HT1080 (cell line): ENCODE measurements at places on chromosomes 12 and 14.
A peak's percentile ranks its signal among the peaks of the same experiment; 100 is the strongest.

DNA sequence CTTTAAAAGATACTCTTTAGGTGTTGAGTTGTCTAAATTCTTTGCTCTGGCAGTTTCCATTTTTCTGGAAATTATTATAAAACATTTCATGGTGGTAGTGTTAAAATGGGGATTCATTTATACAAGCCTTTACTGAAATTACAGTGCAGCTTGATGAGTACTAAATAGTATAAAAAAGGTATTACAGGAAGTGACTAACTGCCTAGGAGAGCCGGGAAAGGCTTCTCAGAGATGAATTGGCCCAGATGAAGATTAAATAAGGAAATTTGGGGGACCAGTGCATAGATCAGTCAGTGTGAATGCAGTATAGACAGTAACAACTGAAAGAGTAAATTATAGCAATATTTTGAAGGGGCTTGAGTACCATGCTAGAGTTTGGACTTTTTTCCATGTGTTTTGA lies 7.5 kb downstream of the PSMA6 start:
- peak; percentile 27 for DNase-seq

DNA sequence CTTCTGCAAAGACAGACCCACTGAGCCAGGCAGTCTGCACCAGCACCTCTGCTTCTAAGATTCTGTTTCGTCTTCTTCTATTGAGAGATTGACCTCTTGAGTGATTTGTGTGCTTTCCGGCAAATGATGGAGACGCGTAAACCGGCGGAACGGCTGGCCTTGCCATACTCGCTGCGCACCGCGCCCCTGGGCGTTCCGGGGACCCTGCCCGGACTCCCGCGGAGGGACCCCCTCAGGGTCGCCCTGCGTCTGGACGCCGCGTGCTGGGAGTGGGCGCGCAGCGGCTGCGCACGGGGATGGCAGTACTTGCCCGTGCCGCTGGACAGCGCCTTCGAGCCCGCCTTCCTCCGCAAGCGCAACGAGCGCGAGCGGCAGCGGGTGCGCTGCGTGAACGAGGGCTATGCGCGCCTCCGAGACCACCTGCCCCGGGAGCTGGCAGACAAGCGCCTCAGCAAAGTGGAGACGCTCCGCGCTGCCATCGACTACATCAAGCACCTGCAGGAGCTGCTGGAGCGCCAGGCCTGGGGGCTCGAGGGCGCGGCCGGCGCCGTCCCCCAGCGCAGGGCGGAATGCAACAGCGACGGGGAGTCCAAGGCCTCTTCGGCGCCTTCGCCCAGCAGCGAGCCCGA lies 703 bp downstream of the ASCL4 start:
- DNase-seq: no peak

DNA sequence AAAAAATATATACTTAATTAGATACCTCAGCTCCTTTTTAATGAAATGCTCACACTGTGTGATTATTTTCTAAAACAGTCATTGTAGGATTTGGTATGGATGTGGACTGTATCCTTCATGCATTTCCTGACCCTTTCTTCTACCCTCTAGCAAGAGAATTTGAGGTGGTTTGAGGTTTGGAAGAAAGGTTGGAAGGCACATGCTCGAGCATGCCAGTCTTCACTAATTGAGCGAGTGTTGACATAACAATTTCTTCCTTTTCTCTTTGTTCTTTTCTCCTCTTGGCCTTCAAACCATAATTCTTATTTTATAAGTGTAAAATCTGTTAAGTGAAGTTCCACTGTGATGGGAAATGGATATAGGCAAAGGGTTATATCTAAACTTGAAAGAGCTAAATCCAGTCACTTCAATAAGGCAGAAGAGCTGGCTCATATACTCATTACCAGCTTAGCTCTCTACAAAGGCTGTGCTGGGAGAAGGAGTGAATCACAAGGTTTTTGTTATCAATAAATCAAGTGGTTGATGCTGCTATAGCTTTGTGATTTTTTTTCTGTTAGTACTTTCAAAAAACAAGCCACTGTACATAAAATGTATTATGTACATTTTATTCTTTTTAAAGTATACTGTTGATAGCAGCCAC lies 16.2 kb upstream of the PTHLH start:
- DNase-seq: no peak

GRCh38 chr12:102438047-102438826 lies 42.1 kb downstream of the IGF1 start:
- peak; percentile 54 for DNase-seq

DNA sequence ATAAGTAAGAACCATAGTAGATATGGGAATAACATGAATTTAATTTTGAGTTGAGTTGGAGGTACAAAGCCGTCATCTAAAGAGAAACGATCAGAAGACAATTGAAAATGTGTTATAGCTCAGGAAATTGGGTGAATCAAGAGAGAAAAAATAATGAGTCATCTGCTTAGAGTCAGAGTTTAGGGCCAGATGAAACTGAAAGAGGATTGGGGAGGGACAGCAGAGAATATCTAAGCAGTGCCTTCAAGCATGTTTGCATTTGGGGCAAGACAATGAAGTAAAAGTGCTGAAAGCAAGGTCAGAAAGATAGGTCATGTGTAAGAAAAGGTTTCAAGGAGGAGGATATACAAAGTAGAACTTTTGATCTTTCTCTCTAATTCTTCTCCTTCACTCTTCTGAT lies 49.4 kb downstream of the SLC15A5 start:
- DNase-seq: peak; percentile 54

- DNase-seq: no peak
Observed at GRCh38 chr14:56173365-56173922, 55.2 kb downstream of the PELI2 start.

DNA sequence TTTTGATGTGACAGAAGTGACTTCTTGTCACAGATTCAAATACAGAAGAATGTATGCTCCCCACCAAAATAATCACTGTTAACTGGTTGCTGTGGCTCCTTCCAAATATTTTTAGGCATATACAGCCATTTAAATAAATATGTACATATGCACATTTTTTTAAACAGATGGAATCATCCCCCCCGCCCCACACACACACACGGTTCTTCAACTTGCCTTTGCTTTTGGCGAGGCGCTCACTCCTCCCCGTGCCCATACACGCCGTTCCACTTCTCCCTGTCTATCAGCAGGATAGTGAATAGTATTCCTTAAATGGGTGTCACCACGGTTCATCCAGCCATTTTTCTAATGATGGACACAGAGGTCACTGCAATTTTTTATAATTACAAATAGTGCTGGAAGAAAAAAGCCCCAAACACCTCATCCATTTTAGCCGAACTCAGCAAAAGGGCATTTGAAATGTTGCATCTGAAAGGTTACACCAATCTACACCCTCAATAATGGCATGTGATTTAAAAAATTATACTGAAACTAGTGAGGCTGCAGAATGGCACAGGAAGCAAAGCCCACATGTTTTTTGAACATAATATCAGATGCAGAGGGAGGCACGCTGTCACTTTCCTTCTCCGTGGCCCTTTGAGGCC lies 39.2 kb upstream of the MEG3 start:
- DNase-seq: no peak

DNA sequence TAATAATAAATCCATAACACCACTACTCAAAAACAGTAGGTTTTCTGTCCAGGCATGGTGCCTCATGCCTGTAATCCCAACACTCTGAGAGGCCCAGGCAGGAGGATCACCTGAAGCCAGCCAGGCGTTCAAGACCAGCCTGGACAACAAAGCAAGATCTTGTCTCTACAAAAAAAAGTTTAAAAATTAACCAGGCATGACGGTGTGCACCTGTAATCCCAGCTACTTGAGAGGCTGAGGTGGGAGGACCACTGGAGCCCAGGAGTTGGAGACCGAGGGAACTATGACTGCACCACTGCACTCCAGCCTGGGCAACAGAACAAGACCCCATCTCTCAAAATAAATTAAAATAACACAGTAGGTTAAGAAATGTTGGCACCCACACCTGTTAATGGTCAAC lies 44.5 kb upstream of the AP4S1 start:
- no peak for DNase-seq

GRCh38 chr14:61640158-61641136 lies 54.9 kb upstream of the HIF1A start:
- no peak for DNase-seq

DNA sequence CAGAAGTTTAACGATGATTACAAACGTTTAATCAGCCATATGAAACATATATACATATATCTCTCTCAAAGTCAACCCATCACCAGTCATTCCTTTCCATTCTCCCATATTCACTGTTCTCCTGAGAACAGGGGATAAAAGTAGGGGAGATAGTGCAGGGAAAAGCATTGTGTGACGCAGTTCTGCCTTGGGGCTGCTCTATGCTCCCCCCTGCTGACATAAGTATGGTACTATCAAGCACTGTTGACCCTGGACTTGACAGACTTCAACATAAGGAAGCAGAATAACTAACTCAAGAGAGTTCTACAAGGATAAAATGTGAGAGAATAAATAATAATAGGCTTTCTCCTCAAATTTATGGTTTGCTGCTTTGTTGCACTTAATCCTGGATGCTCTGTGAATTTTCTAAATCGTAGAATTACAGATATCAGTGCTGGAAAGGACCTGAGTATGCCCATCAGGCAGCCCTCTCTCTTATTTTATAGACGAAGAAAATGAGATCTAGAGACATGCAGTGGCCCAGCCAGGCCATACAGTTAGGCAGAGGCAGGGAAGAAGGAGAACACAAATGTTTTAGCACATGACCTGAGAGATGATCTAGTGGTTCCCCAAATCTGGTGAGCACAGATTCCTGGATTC lies 87.2 kb downstream of the SCN8A start:
- DNase-seq: peak; percentile 62

DNA sequence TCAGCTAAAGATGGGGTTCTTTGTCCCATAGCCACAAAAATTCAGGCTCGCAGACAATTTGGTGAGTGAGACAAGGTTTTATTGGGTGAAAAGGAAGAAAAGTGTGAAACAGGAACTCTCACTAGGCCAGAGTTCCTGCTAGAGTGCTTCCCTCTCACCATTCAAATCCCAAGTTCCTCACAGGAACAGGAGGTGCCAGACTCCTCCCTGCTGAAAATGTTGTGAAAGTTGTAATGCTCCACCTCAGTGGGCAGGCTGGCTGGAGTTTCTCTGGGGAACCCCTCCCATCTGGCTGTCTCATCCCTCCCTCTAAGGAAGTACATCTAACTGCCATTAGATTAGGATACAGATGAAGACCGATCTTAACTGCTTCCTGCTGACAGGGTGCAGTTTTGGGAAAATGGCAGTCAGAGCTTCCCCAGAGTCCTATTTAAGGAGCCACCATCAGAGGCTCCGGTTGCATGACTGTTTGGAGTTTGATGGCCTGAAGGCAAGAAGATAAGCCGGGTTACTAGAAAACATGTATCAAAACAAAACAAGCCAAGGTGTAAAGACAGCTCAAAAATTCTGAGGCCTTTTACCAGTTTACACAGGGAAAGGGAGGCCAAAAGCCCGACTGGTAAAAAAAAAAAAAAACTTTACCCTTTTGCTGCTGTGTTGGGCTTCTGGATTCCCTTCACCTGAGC lies 127.6 kb downstream of the FSCB start:
- no peak for DNase-seq

DNA sequence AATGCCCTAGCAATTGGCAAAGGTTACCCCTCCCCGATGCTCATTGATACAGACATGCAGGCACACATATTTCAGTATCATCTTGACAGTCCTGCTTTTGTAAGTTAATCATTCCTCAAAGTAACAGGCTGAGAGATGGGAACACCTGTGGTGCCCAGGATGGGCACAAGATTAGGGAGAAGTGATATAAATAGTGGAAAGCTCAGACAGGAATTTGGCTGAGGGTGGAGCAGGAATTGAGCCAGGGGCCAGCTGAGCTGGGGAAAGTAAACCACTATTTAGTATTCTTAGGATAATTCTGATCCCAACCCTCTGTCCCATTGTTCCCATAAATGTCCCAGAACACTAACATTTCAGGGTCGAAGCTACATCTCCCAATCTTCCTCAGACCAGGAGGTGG lies 38.3 kb downstream of the DAO start:
- no peak for DNase-seq

GRCh38 chr14:67962215-67962644 lies 142.7 kb downstream of the RAD51B start:
- DNase-seq: no peak

DNA sequence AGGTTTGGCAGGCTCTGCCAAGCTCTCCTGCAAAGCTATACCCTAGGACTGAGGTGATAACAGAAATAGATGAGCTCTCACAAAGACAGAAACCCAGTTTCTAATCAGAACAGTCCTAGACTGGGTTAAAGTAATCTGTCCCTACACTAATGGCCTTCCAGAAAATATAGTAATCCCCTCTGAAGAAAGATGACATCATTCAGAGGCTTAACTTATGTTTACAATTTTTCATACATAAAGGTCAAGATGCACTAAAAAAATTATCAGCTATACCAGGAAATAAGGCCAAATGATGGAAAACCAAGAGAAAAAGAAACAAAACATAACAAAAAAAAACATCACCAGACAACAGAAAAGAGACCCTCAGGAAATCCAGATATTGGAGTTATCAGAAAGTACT lies 4.9 kb upstream of the WASHC4 start:
- no peak for DNase-seq

- peak; percentile 62 for DNase-seq
Observed at GRCh38 chr12:57735952-57736740, 2.4 kb downstream of the AGAP2 start.

GRCh38 chr14:105074601-105075053 lies 9.4 kb upstream of the GPR132 start:
- DNase-seq: no peak

GRCh38 chr12:108580531-108580930 lies 17.4 kb downstream of the TMEM119 start:
- no peak for DNase-seq

GRCh38 chr12:12068751-12069150 lies 2.0 kb upstream of the BCL2L14 start:
- no peak for DNase-seq

DNA sequence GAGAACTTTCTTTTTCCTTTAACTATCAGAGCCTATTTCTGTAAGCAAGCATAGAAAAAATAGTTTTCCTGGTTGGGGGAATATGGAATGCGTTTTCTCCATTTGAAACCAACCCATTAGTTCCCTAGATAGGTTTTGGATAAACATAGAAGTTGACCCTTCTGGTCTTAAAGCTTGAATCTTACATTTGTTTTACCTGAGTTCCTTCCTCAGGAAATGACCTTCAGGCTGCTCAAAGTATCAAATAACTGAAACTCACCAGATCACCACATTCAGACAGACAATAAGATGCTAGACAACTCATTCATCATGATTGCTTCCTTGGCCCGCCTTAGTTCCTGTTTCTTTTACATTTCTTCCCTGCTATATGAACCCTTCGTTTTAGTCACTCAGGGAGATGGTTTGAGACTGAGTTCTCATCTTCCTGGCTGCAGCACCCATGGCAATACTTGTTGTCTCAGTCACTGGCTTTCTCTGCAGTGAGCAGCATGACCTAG lies 52.2 kb downstream of the LRP6 start:
- DNase-seq: peak; percentile 79

GRCh38 chr14:57277062-57277461 lies 8.3 kb downstream of the AP5M1 start:
- DNase-seq: no peak

GRCh38 chr12:89893972-89894706 lies 185.5 kb upstream of the ATP2B1 start:
- peak; percentile 10 for DNase-seq

- peak; percentile 58 for DNase-seq
Observed at GRCh38 chr14:74302152-74302628, 544 bp downstream of the ABCD4 start.
